ENCODE measurements at places on chromosomes 5 and 9.

DNA sequence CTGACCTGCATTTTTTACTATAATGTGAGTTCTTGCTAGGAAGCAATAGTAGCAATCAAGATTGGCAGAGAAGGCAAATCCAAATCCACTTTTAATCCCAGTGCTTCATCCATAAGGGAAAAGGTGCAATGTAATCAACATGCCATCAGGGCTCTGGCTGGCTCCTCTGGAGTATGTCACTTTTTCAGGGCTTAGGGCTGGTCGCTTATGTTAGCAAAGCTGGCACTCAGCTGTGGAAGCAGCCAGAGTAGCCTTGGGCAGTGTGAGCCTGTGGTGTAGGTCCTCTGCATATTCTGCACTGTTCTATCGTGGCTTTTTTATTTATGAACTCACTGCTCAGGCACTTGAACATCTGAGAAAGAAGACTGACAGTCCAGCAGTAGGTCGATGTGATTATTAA is 16.1 kb downstream of the ACTBL2 start:
- no peak for DNase-seq

DNA sequence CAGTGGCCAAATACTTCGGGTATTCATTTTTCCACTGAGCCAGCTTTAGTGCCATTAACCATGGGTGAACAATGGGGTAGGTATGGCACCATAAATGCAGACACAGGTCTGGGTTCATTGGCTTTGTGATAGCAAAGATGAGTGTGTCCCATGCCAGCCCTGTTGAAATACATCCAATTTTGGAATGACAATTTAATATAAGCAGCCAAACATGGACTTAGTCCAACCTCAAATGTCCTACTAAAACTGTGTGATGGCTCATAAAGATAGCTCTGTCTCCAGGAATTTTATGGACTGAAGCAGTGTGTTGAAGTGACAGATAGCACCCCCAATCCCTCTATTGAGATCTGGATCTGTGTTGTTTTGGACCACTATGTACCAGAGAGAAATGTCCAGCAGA is 514.9 kb downstream of the RASEF start:
- no peak for DNase-seq

DNA sequence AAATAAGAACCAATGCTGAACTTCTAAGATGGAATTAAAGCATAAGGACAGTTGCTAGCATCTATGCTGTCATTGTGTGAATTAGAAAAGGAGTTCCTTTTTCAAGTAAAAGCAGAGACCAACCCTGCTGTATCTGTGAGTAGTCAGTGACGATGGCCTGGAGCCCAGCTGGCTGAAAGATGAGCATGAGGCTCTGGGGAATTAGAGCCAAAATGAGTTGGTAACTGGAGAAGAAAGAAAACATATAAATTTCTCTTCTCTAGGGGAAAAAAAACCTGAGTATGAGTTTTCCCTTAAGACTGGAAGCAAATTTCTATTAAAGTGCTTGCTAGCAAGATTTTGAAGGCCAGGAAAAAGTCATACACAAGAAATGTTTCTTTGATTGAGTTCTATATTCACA is 1.6 kb upstream of the SPZ1 start:
- DNase-seq = peak; percentile 2

- no peak for DNase-seq
Observed at GRCh38 chr5:141420855-141421488, at the start of gene PCDHGA11. PCDHGA11 (plus strand) TSS chr5:141421051; CDS start chr5:141421228, 177 bp downstream.

DNA sequence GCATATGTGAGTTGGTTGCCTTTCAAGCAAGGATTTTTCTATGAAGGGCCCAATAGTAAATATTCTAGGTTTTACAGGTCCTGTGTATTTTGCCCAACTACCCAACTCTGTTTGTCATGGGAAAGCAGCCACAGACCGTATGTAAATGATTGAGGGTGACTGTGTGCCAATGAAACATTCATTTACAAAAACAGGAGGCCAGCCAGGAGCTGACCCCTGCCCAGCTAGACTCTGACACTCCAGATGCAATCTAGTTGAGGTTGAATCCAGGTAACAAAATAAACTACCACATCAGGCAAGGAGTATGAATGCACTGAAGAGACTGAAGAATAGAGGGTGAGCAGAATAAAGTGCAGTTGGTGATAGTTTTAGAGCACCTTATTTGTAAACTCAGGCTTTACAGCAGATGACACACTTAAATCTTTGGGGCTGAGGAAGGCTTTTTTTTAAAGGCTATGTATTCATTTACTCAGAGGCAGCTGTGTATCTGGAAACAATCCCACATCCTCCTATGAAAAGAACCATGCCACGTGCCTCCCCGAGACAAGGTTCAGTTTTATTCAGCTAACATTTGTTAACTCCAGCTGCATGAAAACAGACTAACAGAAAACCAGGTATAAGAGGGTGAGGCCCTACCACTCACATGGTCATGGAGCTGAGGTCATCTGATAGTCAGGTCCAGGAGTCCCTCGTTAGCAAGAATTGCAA is 60.7 kb downstream of the SLC1A1 start:
- no peak for DNase-seq

DNA sequence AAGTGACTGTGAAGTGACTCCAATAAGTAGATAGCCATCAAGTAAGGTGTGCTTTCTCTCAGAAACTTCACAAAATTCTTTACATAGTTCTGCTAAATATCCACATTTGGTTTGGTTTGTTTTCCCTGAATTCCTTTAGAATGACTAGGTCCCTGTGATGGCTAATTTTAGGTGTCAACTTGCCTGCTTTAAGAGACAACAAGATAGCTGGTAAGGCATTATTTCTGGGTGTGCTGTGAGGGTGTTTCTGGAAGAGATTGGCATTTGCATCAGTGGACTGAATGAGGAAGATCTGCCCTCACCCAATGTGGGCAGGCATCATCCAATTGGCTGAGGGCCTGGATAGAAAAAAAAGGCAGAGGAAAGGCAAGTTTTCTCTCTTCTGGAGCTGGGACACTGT is 8.3 kb upstream of the PTBP3 start:
- DNase-seq = no peak

DNA sequence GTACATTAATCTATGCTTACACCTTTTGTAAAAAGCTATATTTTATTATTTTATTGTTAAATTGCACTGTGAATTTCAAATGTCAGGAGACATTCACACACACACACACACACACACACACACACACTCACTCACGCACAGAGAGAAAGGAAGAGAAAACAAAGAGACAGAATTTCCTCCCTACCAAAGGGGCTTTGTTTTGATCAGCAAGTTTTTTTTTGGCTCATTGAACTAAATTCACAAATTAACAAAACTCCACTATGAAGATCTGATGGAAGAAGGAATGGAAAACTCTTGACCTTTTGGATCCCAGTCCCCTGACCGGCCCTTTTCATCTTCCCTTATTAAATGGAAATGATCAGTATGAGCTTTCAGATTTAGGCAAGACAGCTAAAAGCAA is 161.2 kb downstream of the PDE4D start:
- no peak for DNase-seq

GRCh38 chr9:98280574-98280973 is 25.1 kb upstream of the TBC1D2 start:
- DNase-seq = no peak

GRCh38 chr5:155147222-155147621 is 133.7 kb downstream of the KIF4B start:
- no peak for DNase-seq

DNA sequence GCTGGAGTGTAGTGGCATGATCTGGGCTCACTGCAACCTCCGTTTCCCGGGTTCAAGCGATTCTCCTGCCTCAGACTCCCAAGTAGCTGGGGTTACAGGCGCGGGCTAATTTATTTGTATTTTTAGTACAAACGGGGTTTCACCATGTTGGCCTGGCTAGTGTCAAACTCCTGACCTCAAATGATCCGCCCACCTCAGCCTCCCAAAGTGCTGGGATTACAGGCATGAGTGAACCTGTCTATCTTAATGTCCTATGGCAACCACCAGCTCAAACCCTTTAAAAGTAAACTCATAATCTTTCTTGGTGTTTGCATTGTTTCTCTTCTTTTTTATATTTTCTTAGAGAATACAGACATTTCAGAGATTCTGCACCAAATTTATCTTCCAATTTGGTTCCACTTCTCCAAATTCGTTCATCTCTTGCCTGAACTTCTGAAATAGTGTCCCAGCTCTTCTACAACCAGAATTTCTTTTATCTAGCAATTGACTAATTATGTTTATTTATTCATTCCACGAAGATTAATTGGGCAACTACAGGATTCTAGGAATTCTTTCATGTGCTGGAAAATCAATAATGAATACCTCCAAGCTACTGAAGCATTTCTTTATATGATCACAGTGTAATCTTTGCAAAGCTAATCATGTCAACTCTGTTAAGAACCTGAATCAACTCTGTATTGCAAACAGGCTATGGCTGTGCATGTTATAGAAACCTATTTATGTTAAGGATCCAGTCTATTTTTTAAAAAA is 60.0 kb upstream of the TYRP1 start:
- no peak for DNase-seq

GRCh38 chr5:155461304-155461703 is 447.7 kb downstream of the KIF4B start:
- DNase-seq = no peak

DNA sequence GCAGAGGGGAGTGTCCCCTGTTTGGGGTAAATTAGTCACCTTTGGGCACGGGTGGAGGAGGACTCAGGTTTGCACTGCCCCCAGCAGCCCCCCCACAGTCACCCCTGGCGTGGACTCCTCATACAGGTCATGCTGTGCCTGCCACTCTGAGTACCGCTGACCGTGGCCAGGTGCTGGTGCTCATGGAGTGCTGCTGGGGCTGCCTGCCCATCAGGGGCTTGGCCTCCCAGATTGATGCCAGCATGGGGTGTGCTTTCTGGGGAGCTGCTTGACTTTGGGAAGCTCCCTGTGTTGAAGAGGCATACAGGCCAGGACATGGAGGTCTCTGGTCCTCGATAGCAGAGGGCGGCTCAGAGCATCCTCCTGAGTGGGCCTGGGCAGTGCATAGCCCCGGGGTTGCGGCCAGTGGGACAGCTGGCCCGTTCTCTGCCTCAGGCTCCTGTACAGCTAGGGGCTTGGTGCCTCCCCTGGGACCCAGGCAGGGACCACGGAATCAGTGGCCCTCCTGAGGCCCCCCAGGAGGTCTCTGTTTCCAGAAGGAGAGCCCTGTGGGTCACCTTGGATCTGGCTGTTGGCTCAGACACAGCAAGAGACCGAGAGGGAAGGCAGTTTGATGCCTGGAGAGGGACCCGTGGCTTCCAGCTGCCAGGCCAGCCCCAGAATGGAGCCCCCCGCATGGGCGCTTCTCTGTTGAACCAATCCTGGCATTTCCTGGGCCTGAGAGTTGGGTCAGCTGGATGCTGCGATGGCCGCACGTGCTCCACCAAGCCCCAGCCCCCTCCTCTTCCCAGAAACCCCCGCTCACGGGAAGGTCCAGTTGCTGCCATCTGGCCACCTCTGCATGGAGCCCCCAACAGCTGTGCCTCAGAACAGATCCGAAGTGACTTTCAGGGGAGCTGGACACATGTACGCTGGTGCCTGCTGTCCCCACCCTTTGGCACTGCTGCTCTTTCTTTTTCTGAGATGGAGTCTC is 6.1 kb upstream of the AJM1 start:
- no peak for DNase-seq

- DNase-seq = no peak
Observed at GRCh38 chr5:50576265-50576664, 90.2 kb upstream of the PARP8 start.

All from cerebellar cortex (tissue), 1 donor.